Germinal center (tissue), 1 donor: ENCODE measurements at places on chromosomes 11 and 22.

DNA sequence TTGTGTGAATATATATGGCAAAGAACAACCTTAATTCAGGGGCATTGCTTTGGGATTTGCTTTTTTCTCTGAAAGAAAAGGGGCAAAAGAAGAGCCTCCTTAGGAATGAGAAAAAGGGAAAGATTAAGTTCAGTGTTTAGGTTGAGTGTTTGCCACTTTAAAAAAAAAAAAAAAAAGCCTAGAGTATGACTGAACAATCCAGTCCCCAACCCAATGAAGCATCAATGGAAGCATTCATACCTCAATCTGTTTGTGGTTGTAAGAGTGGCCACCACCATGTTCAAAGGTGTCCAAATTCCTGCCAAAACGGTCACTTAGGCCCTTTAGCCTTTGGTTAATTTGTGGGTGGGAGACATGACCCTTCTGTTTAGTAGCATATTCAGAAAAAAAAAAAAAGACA lies 260.6 kb downstream of the SOX6 start:
- DNase-seq: no peak

- DNase-seq: no peak
Observed at GRCh38 chr11:123349382-123349781, 80.7 kb upstream of the GRAMD1B start.

GRCh38 chr11:105224482-105225253 lies 85.1 kb upstream of the CARD18 start:
- no peak for DNase-seq

DNA sequence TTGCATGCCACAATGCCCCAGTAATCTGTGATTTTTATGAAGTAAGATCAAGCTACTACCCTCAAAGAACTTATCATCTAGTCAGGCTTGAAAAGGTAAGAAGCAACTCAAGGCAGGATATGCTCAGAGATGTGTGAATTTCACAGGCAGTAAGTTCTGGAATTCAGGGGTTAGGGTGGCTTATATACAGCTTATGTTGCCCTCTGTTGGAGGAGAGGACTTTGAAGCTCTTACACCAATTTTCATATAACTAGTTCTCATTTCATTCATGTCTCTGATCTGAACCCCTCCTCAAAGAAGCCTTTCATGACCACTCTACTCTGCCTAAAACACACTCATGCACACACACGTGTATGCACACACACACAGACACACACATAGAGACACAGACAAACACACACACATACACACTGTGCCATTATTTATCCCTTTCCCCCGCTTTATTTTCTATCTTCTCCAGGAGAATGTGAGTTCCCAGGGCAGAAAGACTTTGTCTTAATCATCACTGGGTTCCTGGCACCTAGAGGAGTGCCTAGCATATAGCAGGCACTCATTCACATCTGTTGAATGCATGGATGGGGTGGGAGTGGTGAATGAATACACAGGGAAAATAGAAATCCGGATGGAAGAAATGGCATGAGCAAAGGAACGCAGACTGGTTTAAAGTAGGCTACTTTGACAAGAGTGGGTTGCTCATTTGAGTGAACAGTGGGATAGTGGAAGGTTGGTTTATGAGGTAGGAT lies 220.7 kb upstream of the ZBED5 start:
- no peak for DNase-seq

- DNase-seq: no peak
Observed at GRCh38 chr11:112834277-112834755, 126.9 kb upstream of the NCAM1 start.

DNA sequence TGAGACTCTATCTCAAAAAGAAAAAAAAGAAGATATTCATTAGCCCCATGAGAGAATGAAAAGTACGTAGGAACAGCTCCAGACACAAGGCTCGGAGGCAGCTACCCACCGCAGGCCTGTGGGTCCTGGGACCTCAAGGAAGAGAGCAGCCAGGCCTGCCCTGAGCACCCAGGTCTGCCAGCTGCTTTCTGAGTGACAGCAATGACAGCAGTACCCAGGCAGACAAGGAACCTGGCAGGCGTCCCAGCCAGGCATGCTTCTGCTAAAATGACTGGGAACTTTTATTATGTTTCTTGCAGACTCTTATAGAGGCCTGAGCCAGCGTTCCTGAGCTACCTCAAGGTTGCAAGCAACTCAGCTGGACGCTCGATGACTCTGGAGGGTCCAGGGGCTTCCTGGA lies 31.6 kb downstream of the CPT1A start:
- no peak for DNase-seq

GRCh38 chr22:32534252-32535235 lies 59.9 kb downstream of the FBXO7 start:
- no peak for DNase-seq

GRCh38 chr11:11584530-11584810 lies 37.3 kb downstream of the GALNT18 start:
- DNase-seq: no peak

- no peak for DNase-seq
Observed at GRCh38 chr11:104148074-104148473, 15.9 kb downstream of the PDGFD start.

GRCh38 chr22:32951076-32951806 lies 106.9 kb downstream of the SYN3 start:
- DNase-seq: no peak

DNA sequence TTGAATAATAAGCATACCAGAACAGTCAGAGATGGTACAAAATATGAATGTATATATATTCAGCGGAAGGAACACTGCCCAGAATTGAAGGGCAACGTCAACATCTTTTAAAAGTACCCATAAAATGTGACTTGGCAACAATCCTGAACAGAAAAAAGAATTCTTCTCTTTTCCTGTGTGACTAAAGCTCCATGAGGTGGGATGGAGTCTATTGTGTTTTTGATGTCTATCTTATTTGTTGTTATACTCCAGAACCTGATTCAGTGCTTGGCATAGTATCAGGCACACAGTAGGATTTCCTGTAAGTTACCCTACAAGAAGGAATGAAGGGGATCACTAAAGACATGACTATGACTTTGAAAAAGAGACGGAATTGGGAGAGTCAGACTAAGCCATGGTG lies 10.3 kb downstream of the LDLRAD3 start:
- DNase-seq: no peak

- no peak for DNase-seq
Observed at GRCh38 chr11:72705442-72706365, 31.5 kb upstream of the PDE2A start.

DNA sequence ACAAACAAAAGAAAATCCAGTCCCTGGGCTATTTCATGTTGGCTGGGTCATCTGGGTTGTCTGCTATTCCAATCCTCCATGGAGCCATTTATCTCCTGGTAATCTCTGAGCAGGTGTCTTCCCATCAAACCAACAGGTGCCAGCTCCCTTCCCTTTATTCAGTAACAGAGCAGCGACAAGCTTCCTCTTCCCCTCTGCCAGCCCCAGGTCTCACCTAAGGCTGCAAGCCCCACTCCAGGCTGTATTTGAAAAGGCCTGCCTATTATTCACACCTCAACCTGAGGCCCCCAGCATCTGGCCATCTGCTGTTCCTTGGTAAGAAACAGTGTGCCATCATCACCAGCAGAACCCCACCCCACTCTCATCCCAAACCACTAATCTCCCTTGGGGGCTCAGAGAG lies 436.2 kb downstream of the BUD13 start:
- no peak for DNase-seq

DNA sequence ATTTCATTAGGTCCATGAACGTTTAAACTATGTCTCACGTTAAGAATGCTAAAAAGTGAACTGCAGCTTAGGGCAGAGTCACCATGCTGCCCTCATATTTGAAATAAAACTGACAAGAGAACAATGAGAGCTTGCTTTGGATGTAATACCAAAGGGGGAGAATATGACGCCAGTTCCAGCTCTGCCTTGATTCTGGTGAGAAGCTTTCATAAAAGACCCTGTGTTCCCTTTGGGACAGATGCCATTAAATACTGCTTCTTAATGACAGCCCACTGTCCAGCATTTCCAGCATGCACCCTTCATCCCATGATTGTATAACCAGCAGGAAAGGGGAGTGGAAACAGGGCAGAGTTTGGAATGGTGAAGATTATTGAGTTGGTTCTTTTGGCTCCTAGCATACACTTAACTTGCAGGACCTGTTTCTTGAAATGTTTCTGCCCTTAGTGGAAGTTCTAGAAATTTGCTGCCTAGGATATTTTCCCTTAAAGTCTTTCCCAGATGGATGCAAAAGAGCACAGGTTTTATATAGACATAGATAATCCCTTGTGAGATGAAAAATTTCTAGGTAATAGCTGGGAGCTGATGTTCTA lies 139.3 kb upstream of the LDLRAD3 start:
- DNase-seq: no peak
